ENCODE measurements at places on chromosomes 4 and X.

GRCh38 chr4:179124957-179125356, 1682.7 kb upstream of the AGA start:
- DNase-seq = no peak

GRCh38 chrX:3046253-3047240, 5.3 kb downstream of the ARSF start:
- DNase-seq = no peak

- no peak for DNase-seq
These were observed 33.5 kb upstream of the KLF3 start for GRCh38 chr4:38630519-38630918.

- DNase-seq = no peak
These were observed 29.4 kb downstream of the DTHD1 start for GRCh38 chr4:36310793-36311192.

DNA sequence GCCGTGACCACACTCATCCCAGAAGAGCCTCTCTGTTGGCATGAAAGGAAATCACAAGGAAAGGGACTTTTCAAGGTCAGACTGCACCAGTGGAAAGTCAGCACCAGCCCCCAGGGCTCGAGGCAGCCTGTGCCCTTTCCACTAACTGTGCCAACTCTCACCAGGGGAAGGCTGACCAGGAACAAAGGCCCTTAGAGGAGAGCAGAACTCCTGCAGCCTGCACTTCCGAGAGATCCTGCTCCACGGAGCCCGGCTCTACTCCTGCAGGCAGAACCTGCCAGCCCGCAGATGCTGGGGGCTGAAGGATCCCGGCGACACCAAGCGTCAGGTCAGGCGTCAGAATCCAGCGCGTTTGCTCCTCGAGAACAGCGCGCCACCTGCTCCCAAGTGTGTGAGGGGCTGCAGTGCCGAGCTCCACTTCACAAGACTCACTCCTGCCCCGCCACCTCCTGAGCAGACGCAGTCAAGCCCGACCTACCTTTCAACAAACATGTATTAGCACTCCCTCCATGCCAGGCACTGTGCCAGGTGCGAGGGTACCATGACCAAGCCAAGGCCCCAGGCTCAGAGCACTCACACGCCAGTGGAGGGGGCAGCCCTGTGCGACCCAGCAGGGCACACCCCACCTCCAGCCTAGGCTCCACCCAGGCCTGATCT, 13.6 kb upstream of the HELT start:
- no peak for DNase-seq

DNA sequence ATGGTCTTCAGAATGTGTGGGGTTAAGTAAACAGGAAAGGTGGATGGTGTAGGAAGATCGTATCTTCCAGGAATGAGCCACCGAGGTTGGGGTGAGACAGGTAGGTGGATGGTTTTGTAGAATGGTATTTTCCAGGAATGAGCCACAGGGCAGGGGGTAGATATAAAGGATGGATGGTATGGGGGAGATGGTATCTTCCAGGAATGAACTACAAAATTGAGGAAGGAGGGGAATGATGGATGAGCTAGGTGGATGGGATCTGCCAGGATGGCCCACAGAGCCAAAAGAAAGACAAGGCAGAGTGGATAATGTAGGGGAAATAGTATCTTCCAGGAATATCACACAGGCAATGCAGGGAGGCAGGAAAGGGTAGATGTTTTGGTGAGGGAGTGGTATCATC, 60.0 kb downstream of the MAOA start:
- DNase-seq = no peak

GRCh38 chrX:130251671-130252070, 17.0 kb downstream of the ZNF280C start:
- DNase-seq = no peak

- peak; percentile 72 for DNase-seq
These were observed 224.2 kb upstream of the EMCN start for GRCh38 chr4:100742045-100742444.

GRCh38 chr4:7180938-7181337, 11.4 kb upstream of the SORCS2 start:
- DNase-seq = no peak

- DNase-seq = no peak
These were observed 21.4 kb upstream of the FGFR3 start for GRCh38 chr4:1771555-1772305.

- no peak for DNase-seq
These were observed 30.7 kb upstream of the CLCN4 start for GRCh38 chrX:10126044-10126443.

- no peak for DNase-seq
These were observed 584.2 kb upstream of the PCDH10 start for GRCh38 chr4:132564920-132565319.

All from kidney capillary endothelial cell (primary cell).